Urothelium cell line (cell line): ENCODE measurements at places on chromosomes 16 and 17.

DNA sequence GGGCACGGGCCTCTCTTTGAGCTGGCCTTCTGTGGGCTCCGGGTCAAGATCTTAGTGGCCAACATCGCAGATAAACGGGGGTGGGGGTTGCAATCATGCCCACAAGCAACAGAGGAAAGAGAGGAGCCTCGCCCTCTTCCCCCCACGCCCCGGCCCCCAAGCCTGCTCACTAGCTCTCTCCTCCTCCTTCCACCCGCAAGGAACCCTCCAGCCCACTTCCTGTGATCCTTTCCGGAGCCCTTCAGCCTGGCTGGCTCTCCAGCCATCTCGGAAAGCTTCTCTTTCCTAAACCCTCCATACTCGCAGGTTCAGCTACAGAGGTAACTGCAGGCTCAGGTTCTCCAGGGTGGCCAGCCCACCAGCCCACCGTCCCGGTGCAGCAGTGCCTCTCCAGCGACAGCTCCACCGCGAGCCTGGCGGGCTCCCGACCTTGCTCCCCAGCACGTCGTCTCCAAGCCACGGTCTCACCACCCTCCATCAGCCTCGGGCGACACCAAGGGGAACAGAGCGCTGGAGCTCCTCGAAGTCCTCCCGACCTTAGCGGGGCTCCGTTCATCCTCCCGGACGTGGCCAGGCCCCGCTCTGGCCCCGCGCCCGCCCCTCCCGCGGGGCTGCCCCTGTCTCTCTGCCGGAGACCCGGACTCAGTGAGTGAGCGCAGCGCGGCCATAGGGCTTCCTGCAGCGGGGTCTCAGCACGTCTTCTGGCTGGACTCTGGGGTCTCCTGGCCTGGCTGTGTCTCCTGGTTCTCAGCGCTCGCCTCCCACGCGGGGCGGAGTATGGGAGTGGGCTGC is 12.9 kb upstream of the ODF4 start:
- DNase-seq: no peak

- DNase-seq: peak; percentile 67
Observed at GRCh38 chr17:2949469-2950044, 113.8 kb downstream of the OR1D5 start.

DNA sequence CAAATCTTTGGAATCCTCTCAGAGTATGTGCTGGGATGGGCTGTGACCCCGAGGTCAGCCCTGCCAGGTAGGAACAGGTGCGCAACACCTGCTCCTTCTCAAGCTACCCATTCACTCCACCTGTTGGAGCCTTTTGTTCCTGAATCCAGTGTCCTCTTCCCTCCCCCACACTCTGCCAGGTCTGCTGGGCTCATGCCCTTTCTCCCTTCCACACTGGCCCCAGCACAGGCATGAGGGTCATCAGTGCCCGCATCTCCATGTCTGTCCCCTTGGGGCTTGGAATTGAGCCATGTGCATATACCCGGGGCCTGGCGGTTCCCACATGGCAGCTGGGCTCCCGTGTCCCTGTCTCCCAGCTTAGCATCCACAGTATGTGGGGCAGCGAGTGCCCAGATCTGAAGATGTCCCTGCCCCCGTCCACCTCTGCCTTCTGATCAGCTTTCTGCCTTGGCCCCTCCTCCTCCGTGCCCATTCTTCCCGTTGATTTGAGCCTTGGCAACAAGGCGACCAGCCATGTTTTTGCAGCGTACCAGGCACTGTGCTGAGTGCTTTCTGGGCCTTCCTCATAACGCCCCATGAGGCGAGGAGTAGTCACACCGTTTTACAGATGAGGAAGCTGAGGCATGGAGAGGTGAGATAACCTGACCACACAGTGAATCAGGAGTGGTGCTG is 102.2 kb downstream of the RAP1GAP2 start:
- DNase-seq: no peak

DNA sequence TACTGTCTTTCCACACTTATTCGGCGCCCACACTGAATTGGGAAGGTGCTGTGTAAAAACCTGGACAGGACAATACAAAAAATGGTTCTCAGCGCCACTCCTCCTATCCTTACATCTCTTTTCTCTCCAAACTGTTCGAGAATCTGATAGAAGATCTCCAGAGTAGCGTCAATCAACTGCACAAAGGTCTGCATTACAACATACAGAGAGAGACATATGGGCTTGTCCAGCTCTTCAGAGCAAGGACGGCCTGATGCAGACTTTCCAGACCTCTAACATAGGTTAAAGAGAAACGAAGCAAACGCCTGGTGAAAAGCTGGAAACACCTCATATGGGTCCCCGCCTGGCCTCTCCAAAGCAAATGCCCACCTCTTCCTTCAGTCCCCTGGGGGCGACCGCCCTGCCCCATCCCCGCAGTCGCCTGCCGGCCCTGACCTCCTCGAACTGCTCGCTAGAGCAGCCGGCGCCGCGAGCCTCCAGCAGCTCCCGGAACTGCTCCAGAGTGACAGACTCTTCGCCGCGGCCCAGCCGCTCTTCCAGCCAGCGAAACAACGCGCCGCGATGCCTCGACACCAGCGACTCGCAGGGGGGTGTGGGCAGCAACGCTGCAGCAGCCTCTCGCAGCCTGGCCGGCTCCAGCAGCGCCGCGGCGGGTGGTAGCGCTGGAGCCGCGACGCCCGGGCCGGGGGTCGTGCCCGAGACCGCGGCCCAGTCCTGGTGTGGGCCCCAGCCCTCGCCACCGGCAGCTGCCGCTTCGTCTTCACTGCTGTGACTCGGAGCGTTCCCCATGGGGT is 526 bp downstream of the ZZEF1 start:
- no peak for DNase-seq

DNA sequence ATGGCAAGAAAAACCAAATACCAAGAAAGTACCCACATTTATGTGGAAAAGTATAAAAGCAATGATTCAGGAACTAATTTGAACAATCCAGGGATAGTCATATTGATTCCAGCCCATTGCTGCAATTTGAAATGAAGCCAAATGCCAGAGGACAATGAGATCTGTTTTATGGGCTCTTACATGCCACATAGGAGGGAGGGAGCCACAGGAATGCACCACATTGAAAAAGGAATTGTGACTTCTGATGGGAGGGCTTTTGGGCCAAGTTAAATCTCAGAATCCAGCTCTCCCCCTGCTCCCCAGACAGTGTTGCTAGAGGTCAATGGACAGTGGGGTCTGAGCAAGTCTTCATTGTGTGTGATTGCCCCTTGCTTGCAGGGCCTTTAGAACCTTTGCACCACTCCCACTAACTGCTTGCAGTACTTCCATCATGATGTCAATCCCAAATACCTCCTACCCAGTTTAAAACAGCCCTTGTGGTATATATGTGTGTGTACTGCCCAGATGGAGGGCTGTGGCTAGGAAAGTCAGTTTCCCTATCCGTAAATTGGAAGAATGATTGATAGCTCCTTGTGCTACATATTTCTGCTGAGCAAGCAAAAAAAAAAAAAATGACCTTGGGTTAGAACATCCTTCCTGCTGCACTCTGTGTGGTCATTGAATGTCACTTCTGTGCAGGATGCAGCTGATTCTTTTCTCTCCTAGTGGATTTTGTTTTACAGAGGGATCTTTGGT is 406.8 kb downstream of the UTP18 start:
- peak; percentile 64 for DNase-seq

DNA sequence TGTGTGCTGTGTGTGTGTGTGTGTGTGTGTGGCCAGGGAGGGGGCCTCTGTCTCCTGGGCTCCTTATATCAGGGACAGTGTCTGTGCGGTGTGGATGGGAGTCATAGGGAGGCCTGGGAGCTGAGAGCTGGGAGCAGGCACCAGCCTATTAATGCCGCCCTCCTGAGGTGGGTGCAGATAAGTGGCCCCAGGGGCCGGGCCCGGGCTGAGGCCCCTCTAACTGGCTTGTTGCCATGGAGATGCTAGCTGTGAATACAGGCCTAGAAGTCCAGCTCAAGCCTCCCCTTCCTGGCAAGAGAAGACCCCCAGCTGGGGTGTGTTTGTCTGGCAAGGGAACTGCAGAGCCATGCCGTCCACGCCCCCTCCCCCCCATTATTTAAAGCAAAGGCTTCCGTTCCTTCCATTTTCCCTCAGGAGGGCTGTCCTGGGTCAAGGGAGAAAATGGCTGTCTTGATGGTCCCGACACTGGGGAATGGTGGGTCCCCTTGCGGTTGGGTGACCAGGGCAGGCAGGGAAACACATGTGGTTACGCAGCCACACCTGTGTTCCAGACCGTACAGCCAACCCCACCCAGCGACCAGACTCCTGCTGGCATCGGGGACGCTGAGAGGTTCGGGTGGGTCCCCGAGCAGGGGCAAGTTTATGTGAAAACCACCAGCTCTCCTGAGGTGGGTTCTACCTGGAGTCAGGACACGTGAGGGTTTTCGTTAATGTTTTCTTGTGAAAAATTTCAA is 141.1 kb downstream of the MRM1 start:
- no peak for DNase-seq

DNA sequence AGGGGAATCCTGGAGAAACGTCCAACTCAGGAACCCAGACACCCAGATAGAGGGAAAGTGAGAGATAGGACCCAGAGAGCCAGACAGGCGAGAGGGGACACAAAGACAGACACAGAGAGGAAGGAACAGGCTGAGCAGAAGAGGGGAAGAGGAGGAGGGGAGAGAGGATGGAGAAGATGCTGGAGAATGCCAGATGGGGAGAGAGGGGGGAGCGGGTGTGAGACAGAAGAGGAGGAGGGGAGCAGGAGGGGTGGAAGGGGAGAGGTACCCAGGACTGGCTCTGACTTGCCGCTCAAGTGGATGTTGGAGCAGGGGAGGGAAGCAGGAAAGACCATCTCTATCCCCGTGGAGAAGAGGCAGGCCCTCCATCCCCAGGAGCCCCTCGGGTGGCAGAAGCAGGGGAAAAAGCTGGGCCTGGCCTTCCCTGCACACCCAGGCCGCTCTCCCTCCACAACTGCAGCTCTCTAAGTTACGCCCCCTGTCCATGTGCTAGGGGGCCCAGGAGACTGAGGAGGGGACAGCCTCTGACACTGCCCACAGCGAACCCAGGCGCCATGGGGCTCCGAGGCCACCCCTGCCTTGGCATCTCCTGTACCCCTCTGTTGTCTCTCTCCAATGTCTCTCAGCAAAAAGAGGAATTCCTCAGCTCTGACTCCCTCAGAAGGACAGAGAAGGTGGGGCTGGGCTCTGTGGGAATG is 4.8 kb downstream of the PPP1R9B start:
- DNase-seq: no peak

GRCh38 chr16:81444448-81445121 is at the start of gene CMIP:
TSS of gene CMIP (plus strand) at chr16:81444808.
- DNase-seq: peak; percentile 98

DNA sequence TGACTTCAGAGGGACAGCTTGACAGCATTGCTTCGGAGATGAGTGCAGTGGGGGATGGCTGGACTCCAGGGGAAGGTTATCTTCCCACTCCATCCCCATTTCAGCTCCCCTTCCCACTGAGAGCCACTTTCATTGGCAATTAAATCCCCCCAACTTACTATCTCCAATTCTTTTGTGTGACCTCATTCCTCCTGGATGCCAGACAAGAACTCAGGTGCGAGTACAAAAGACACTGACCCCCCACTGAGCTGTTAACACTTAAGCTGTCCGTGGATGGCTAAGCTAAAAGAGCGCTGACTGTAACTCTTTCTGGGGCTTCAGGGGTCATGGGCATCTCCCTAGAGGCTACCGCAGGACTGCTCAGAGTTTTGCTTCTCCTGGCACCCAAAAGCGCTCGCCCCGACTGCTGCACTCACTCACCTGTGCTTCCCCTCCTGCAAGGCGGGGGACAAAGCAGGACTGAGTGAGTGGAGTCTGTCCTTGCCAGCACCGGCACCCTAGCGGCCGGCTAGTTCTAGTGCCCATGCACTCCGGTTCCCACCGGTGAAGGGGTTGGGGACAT is 44.8 kb upstream of the FBXO47 start:
- DNase-seq: no peak

DNA sequence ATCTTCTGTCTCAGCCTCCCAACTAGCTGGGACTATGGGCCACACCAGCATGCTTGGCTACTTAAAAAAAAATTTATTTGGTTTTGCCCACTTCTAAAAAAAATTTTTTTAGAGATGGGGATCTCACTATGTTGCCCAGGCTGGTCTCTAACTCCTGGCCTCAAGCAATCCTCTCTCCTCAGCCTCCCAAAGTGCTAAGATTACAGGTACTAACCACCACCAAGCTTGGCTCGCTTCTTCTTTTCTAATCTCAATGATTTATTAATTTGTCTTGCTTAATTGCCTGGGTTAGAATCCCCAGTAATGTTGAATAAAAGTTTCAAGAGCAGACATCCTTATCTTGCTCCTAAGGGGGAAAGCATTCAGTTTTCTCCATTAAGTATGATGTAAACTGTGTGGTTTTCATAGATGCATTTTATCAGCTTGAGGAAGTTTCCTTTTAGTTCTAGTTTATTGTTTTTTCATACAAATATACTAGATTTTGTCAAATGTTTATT is 65.8 kb upstream of the NACA2 start:
- no peak for DNase-seq

GRCh38 chr16:57938936-57939871 is 31.7 kb downstream of the CNGB1 start:
- peak; percentile 78 for DNase-seq

GRCh38 chr16:10694830-10695229 is at the start of gene TEKT5:
TSS of gene TEKT5 (minus strand) at chr16:10694930. CDS start at chr16:10694873, 57 bp downstream.
- no peak for DNase-seq

GRCh38 chr17:62062944-62063343 is 2.1 kb downstream of the MED13 start:
- no peak for DNase-seq

- no peak for DNase-seq
Observed at GRCh38 chr17:27519550-27519949, 63.3 kb downstream of the KSR1 start.

- DNase-seq: no peak
Observed at GRCh38 chr17:56985371-56986162, 7.6 kb downstream of the SCPEP1 start.

- no peak for DNase-seq
Observed at GRCh38 chr17:40181205-40181604, 3.9 kb downstream of the RAPGEFL1 start.

DNA sequence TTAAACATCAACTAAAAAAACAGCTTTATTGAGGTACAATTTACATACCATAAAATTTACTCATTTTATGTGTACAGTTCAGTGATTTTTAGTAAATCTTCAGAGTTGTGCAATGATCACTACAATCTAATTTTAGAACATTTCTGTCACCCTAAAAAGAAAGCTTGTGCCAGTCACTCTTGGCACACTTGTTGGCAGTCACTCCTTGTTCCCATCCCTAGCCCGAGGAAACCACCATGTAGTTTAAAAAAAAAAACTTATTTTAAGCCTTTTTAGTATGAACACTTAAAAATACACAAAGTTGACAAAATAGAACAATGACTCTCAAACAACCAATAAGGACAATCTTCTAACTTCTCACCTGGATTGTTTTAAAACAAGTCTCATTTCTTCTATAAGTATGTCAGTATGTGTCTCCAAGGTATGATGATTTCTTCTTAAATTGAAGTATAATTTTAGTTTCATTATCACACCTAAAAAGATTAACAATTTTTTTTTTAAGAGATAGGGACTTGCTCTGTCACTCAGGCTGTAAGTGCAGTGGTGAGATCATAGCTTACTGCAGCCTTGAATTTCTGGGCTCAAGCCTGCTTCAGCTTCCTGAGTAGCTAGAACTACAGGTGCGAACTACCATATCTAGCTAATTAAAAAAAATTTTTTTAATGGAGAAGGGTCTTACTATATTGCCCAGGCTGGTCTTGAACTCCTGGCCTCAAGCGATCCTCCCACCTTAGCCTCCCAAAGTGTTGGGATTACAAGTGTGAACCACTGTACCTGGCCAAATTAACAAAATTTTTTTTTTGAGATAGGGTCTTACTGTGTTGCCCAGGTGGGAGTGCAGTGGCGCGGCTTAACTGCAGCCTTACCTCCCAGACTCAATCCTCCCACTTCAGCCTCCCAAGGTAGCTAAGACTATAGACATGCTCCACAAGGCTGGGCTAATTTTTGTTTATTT is 53.2 kb downstream of the PPM1E start:
- DNase-seq: no peak

GRCh38 chr16:10616756-10617640 is 36.6 kb upstream of the EMP2 start:
- DNase-seq: peak; percentile 80

GRCh38 chr16:23907903-23908302 is 72.1 kb downstream of the PRKCB start:
- DNase-seq: no peak
